Dermis lymphatic vessel endothelial cell (primary cell): ENCODE measurements at places on chromosomes 7 and 10. TPM values are rescaled to one million over a fixed set of nuclear protein-coding genes. Genes with fewer than 3 reads are reported as not detected.

The PNLIPRP2 gene
- not detected in 2 replicates for total RNA-seq

The SKIDA1 gene
- total RNA-seq = 4.0 and 5.4 TPM in 2 replicates

The GIMAP7 gene
- total RNA-seq = 107 and 139 TPM in 2 replicates

The NUPR2 gene
- not detected in 2 replicates for total RNA-seq

The AKR1D1 gene
- total RNA-seq = not detected in 2 replicates

The MYH16 gene
- not detected in 2 replicates for total RNA-seq

The TMEM139 gene
- not detected in 2 replicates for total RNA-seq

The GDF10 gene
- under 0.01 and 0.33 TPM in 2 replicates for total RNA-seq

The CALML3 gene
- total RNA-seq = not detected in 2 replicates

The BHLHA15 gene
- 0.77 and 0.87 TPM in 2 replicates for total RNA-seq

The PRPS1L1 gene
- not detected in 2 replicates for total RNA-seq

The SVOPL gene
- not detected in 2 replicates for total RNA-seq

The DENND2A gene
- 0.33 and 1.0 TPM in 2 replicates for total RNA-seq

The DUS4L gene
- 2.9 and 4.4 TPM in 2 replicates for total RNA-seq

The PLXDC2 gene
- 10.2 and 10.7 TPM in 2 replicates for total RNA-seq

The EPHB6 gene
- under 0.01 TPM in 1 of 2 replicates, not detected in the other for total RNA-seq

The SLC16A9 gene
- under 0.01 TPM in 1 of 2 replicates, not detected in the other for total RNA-seq

The HECW1 gene
- total RNA-seq = not detected in 2 replicates

The DGKB gene
- total RNA-seq = not detected in 2 replicates

The DGKI gene
- total RNA-seq = 0.86 and 2.5 TPM in 2 replicates

The SPDYE17 gene
- total RNA-seq = not detected in 2 replicates

The C10orf105 gene
- not detected in 2 replicates for total RNA-seq

The RET gene
- total RNA-seq = 0.17 and 0.22 TPM in 2 replicates

The TSPAN12 gene
- total RNA-seq = 128 and 134 TPM in 2 replicates

The PEX1 gene
- 11.2 and 15.7 TPM in 2 replicates for total RNA-seq

The PTER gene
- total RNA-seq = 7.7 and 12.2 TPM in 2 replicates

The CALCR gene
- not detected in 2 replicates for total RNA-seq

The TRPV5 gene
- not detected in 2 replicates for total RNA-seq

The CPXM2 gene
- under 0.01 TPM in 1 of 2 replicates, not detected in the other for total RNA-seq

The RBM17 gene
- total RNA-seq = 29.0 and 36.8 TPM in 2 replicates

The LIPN gene
- total RNA-seq = not detected in 2 replicates

The AKR1C2 gene
- total RNA-seq = 65.3 and 146 TPM in 2 replicates

The PRSS37 gene
- total RNA-seq = not detected in 2 replicates

The IFIT1 gene
- 0.77 and 1.5 TPM in 2 replicates for total RNA-seq

The CCDC186 gene
- total RNA-seq = 10.9 and 16.4 TPM in 2 replicates

The LLCFC1 gene
- total RNA-seq = not detected in 2 replicates

The CYP2C19 gene
- total RNA-seq = not detected in 2 replicates

The PNLIP gene
- total RNA-seq = not detected in 2 replicates

The DPY19L1 gene
- total RNA-seq = 55.4 and 78.5 TPM in 2 replicates

The MUC3A gene
- total RNA-seq = under 0.01 TPM in 1 of 2 replicates, not detected in the other

The INHBA gene
- 2.7 and 4.2 TPM in 2 replicates for total RNA-seq

The CCDC172 gene
- not detected in 2 replicates for total RNA-seq

The HHEX gene
- total RNA-seq = 50.5 and 54.9 TPM in 2 replicates

The TTYH3 gene
- 26.9 TPM in 2 replicates for total RNA-seq

The UNC5B gene
- total RNA-seq = 4.0 and 18.8 TPM in 2 replicates

The PDE1C gene
- total RNA-seq = 0.17 and 0.65 TPM in 2 replicates

The SPDYE8 gene
- total RNA-seq = not detected in 2 replicates

The TMEM236 gene
- total RNA-seq = 0.17 and 0.43 TPM in 2 replicates

The OR2A42 gene
- not detected in 2 replicates for total RNA-seq

The ANKRD61 gene
- total RNA-seq = under 0.01 and 0.09 TPM in 2 replicates

The SLC39A12 gene
- not detected in 2 replicates for total RNA-seq

The LEP gene
- not detected in 2 replicates for total RNA-seq

The EVX1 gene
- not detected in 2 replicates for total RNA-seq

The TAS2R41 gene
- not detected in 2 replicates for total RNA-seq

The PDK4 gene
- total RNA-seq = 80.5 and 142 TPM in 2 replicates

The HSPA12A gene
- total RNA-seq = 0.52 and 1.3 TPM in 2 replicates

The SDK1 gene
- 0.76 and 0.86 TPM in 2 replicates for total RNA-seq

The ZWINT gene
- 6.2 and 10.2 TPM in 2 replicates for total RNA-seq

The FHIP2A gene
- total RNA-seq = 35.0 and 35.8 TPM in 2 replicates
